NCI-H1436 treated with DMSO at 0.1 percent for 48 hours (cell line): ENCODE measurements at places on chromosomes 1 and 21.

GRCh38 chr21:45670731-45671130 lies 27.2 kb downstream of the PCBP3 start:
- DNase-seq: no peak

DNA sequence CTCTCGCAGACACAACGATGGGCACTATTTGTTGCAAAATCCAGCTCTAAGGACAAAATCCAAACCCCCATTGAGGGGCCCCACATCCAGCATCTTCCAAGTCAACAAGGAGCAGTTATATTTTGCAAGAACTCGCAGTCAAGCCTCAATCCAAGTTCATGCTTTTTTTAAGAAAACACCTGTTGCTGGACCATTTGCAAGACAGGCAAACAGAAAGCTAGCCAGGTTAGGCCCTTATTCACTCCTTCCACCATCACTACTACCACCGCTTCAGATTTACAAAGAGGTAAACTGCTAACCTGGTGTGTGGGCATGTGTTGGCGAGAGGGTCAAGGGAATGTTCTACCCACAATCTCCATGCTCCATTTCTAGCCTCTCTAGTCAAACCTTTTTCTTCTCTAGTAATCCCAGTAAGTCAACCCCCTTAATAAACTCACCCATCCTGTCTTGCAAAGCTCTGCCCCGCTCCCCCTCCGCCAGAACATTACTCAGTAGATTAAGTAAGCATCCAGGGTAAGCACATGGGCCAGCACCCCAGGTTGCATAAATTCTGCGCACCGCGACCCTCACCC lies 703 bp downstream of the ERI3 start:
- DNase-seq: no peak

- DNase-seq: no peak
These were observed 62.5 kb upstream of the TRAPPC10 start for GRCh38 chr21:43949499-43950208.

GRCh38 chr1:74334147-74334546 lies 99.0 kb downstream of the TNNI3K start:
- DNase-seq: no peak

- DNase-seq: no peak
These were observed 23.4 kb downstream of the ZNF678 start for GRCh38 chr1:227586733-227587132.

- no peak for DNase-seq
These were observed 87.7 kb downstream of the C4BPA start for GRCh38 chr1:207191776-207192175.

DNA sequence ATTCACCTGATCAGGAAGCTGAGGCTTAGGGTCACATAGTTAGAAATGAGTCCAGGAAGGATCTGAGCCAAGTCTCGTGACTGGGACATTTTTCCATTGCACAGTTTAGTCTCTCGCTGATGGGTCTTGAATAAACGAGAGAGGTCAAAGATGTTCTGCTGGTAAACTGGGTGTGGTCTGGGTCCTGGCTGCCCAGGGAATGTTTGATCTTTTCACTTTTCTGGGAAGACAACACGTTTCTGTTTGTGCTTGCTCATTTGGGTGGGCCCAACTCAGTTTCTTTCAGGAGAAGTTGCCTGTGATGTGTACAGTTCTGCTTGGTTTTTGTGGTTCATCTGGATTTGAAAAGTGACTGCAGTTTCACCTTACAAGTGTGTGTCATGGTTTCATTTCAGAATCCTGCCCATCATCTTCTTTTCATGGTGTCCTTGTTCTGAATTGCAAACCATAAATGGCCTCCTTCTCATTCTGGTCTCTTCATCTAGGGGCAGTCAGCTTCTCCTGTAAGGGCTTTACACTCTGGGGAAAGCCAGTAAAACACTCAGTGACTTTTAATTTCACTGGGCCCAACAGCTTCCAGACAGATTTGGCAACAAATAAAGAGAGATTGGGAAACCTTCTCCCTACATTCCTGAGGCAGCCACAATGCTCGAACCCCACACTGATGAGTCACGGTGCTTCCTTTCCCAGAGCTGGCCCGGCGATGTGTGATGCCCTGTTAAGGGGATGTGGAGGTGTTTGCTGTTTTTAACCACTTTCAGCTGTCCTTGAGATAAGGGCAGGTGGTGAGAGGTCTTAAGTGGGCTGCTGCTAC lies 7.2 kb upstream of the TACSTD2 start:
- no peak for DNase-seq

GRCh38 chr1:173423291-173423690 lies 53.8 kb upstream of the PRDX6 start:
- DNase-seq: no peak

- no peak for DNase-seq
These were observed 1225.2 kb downstream of the NCAM2 start for GRCh38 chr21:22223385-22223784.

GRCh38 chr1:85585799-85586198 lies 5.2 kb downstream of the CCN1 start:
- no peak for DNase-seq
